ENCODE measurements at places on chromosomes 3 and 15.

DNA sequence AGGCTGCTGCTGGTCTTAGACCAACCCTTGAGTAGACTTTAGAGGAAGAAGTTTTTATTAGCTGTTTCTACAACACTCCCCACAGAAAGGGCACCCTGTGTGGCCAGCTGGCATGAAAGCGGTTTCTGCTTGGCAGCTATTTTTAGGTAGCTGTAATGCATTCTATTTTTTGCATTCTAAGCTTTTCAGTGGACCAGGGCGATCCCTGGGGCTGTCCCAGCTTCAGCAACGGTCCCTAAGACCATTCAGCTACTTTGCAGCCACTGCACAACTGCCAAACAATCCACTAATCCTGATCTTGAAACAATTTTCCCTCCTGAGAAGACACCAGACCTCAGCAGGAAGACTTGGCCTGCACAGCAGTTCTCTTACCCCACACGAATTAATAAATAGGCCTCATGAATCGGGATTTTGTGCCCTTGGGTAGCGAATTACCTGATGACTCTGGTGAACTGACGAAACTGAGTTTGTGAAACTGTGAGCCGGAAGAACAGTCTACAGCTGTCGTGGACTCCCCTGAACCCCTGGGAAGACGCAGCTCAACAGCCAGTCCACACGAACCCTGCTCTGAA is 14.6 kb upstream of the TFRC start:
- DNase-seq = no peak

DNA sequence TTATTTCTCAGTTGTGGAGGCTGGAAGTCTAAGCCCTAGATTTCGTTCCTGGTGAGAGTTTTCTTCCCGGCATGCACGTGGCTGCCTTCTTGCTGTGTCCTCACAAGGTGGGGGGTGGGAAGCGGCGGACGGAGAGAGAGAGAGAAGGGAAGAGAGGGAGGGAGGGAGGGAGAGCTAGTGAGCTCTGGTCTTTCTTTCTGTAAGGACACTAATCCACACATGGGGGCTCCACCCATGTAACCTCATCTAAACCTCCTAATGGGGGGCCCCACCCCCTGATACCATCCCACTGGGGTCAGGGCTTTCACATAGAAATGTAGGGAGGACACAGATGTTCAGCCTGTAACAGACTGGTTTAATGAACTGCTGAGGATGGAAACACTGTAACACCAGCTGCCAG is 7.3 kb downstream of the FBLN2 start:
- no peak for DNase-seq

- DNase-seq = no peak
These were observed 68.2 kb upstream of the PSMD6 start for GRCh38 chr3:64091501-64091900.

DNA sequence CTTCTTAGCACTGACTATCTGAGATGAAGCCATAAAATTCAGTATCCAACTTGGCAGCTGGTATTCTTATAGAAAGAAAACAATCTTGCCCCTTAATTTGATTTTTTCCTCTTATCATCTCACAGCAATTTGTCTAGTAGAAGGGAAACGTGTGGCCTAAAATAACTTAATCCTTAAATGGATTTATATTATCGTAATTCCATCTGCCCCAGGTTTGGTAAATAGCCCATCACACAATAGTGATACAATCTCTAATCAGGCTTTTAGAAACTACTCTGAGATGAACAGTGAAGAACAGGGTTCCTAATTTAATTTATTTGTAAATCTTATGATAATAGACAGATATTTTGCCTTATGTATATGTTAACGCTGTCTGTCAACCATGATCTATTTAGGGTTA is 24.8 kb downstream of the PEX5L start:
- no peak for DNase-seq

- DNase-seq = no peak
These were observed 57.3 kb downstream of the LINGO1 start for GRCh38 chr15:77575203-77575934.

DNA sequence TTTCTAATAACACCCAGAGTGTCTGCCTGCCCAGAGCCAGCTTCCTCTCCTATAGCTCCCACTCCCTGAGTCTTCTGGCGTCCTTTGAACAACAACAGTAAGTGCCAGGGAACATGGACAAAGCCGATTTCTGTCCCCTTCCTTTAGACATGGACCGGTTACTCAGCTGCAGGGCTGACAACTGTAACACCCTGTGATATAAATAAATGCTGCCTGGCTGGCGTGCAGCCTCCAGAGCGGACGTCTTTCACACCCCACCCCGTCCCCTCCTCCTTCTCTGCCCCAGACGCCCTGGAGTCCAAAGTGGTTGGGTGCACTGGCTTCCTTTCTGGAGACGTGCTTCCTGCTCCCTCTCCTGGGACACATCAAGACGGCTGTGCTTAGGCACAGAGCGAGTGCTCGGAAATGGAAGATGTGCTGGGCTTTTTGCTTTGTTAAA is 281.9 kb upstream of the LRRFIP2 start:
- no peak for DNase-seq

GRCh38 chr15:82901114-82901805 is 51.3 kb downstream of the HOMER2 start:
- DNase-seq = no peak

GRCh38 chr3:123092243-123092642 is 25.4 kb downstream of the PDIA5 start:
- DNase-seq = no peak

DNA sequence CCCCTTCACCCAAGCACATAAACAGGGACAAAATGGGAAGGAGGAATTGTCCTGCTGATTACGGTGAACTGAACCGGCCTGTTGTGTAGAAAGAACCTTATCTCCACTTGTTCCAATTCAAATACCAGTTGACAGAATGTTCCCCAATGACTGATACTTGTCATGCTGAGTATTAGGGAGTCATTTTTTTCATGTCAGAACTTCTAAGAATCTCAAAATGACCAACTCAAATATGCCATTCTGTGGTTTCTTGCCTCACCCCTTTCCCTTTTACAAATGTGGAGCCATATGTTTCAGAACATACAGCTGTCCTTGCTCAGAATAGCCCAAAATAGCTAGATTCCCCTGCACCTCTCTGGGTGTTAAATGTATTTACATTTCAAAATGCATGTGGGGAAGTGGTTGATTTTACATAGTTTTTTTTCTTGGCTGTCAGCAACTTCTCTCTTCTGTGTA is 405.9 kb upstream of the TBL1XR1 start:
- no peak for DNase-seq

DNA sequence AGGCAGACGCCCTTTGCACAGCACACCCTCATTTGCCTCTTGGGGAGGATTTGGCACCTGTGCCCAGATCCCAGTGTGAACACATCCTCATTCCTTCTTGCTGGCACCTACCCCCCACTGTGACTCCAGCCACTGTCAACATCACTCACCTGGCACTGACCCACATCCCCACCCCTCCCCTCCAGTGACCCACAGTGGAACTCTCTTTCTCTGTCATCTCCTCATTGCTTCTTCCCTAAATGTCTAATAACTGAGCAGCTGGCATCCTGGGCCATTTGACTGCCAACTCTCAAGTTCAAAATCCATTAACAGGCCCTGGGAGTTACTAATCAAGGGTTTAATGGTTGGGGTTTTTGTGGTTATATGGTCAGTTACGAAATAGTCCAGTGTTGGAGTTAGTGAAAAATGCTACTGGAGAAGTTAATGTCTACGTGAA is 14.4 kb downstream of the SNAPC5 start:
- peak; percentile 62 for DNase-seq

- DNase-seq = no peak
These were observed 269.5 kb upstream of the GBE1 start for GRCh38 chr3:82030916-82031315.

DNA sequence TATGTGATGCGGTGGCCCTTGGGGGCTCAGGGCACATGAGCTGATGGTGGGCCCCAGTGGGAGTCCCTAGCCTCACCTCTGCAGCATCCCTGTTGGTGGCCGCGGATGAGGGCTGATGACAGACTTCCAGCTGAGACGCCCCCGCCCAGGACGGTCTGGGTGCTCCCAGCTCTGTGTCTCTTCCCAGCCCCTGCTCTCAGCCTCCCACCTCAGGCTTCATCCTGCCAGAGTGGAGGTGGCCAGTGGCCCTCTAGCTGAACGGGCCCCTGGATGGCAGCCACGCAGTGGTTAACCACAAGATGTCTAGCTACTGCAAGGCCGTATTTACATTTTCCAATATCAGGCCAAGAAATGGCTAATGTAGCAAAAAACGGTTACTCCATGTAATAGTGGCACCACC is 205.3 kb upstream of the LINGO1 start:
- DNase-seq = no peak

DNA sequence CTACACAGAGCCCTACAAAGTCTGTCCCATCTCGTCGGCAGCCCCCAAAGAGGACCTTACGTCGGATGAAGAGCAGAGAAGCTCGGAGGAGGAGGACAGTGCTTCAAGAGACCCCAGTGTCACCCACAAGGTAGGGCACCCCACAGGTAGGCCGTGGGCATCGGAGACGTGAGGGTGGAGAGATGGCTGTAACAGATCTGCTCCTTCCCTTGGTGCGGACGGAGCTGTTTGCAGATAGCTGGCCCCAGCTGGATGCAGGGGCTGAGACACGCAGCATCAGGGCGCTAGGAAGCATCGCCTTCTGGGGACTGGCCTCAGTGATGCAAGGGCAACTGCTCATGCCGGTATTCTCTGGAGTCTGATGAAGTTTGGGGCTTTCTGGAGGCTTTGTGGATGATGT is 45.4 kb downstream of the FGD5 start:
- no peak for DNase-seq

- DNase-seq = peak; percentile 51
These were observed 106.7 kb downstream of the GHSR start for GRCh38 chr3:172341482-172342059.
